Activated CD4-positive, alpha-beta T cell treated with anti-CD3 and anti-CD28 coated beads, Interleukin-2, amount 10 ng/mL, durations not matched to agents 7 days and 5 days (primary cell): ENCODE measurements at places on chromosomes 3 and 15.

DNA sequence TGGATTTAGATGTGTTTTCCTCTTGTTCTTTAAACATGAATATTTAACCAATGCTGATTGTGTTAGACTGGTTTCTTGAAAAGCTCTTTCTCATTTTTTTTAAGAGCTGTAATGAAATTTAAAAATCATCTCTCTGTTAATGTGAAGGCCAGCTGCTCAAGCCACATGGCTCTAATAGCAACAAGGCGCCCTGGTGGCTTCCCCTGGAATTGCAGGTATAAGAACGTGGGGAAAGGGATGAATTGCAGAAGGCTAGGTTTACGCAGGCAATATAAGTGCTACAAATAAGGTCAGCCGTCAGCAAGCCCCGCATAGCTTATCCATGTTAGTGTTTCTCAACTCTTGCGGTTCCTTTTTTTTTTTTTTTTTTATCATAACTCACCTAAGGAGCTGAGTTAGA, 108.5 kb downstream of the SAMMSON start:
- DNase-seq, result peak; percentile 7

- DNase-seq, result no peak
These were observed 78.5 kb upstream of the AGBL1 start for GRCh38 chr15:86001200-86001599.

GRCh38 chr3:182388506-182388905, 404.8 kb upstream of the ATP11B start:
- no peak for DNase-seq

DNA sequence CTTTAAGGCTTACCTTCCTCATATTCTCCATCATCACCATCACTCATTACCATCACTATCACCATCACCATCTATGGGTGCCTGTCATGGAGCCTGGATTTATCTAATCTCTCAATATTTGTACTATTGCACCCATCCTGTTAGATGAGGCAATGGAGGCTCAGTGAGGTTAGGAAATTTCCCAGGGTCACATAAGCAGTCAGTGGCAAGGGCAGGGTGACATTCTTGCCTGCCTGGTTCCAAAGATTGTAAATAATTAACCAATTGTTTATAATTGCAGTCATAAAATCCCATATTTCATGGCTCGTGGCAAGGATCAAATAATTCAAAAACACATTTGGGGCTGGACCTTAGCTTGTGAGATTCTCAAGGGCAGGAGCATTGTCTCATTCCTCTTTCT, 55.2 kb downstream of the MGLL start:
- DNase-seq, result no peak

GRCh38 chr3:56954125-56954524, 106.3 kb upstream of the SPATA12 start:
- no peak for DNase-seq

DNA sequence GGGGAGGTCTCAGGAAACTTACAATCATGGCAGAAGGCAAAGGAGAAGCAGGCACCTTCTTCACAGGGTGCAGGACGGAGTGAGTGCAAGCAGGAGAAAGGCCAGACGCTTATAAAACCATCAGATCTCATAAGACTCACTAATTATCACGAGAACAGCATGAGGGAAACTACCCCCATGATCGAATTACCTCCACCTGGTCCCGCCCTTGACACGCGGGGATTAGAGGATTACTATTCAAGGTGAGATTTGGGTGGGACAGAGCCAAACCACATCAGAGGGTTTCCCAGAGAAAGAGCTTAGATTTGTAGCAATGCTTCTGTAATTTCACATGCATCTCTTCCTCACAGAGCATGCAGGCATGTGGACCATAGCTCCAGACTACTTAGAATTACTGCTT, 615.7 kb upstream of the UBE2E2 start:
- DNase-seq, result no peak

GRCh38 chr3:180421221-180421620, 180.7 kb upstream of the TTC14 start:
- no peak for DNase-seq

- DNase-seq, result no peak
These were observed 2.2 kb upstream of the KY start for GRCh38 chr3:134652886-134653630.

DNA sequence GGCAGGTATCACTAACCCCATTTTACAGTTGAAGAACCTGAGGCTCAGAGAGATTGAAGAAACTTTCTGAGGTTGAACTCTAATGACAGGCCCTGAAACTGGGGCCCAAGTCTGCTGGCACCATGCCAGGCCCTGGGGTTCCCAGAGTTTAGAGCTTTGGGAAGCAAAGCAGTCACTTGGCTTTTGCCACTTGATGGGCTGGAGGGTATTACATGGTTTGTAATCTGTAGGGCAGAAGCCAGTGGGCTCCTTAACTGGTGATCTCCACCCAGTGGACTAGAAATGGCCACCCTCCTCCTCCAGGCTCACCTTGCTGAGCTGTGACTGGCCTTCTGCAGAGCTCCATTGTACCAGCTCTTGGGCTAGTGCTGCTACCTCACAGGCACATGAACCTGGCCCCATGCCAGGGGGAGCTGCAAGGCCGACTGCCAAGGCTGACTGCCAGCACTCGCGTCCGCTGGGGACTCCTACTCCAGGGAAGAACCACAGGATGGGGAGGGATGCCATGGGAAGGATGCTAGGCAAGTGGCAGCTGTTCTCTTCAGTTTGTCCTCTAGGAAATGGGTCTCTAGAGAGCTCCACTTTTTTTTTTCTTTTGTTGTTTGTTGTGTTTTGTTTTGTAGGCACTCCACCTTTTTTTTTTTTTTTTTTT, 104.8 kb downstream of the ETFA start:
- no peak for DNase-seq

DNA sequence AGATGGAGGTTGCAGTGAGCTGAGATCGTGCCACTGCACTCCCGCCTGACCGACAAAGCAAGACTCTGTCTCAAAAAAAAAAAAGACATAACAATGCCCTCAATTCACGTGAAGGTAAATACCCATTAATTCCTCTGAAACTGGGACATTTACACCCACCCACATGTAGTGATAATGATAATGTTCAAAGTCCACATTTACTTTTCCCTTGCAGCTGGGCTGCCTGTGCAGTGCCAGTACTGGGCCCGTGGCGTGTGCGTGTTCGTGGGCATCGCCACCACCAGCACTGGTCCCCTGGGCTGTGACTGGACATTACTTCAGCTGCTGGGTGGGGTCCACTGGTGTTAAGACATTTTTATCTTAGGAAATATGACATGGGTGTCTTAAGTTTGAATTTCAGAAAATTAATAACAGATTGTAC, 123.6 kb downstream of the SLC25A26 start:
- DNase-seq, result no peak

DNA sequence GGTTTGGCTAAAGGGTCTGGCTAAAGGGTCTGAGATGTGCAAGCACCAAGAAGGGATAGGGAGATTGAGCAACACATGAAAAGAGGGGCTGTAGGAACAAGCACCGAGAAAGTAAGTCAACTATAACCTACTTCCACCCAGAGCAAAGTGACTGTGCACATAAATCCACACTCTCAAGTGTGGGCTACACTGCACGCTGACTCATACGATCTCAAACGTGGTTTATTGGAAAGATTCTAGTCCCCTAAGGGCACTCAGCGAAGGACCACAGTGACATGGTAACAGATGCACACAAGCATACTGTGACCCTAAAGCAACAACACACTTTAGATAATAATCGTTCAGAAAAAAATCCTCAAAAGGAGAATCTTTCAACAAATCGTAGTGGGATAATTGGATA, 48.0 kb downstream of the EHHADH start:
- DNase-seq, result no peak

GRCh38 chr15:82294061-82294690, 31.6 kb downstream of the SAXO2 start:
- DNase-seq, result no peak

GRCh38 chr3:144458283-144458682, 486.7 kb downstream of the DIPK2A start:
- DNase-seq, result no peak

DNA sequence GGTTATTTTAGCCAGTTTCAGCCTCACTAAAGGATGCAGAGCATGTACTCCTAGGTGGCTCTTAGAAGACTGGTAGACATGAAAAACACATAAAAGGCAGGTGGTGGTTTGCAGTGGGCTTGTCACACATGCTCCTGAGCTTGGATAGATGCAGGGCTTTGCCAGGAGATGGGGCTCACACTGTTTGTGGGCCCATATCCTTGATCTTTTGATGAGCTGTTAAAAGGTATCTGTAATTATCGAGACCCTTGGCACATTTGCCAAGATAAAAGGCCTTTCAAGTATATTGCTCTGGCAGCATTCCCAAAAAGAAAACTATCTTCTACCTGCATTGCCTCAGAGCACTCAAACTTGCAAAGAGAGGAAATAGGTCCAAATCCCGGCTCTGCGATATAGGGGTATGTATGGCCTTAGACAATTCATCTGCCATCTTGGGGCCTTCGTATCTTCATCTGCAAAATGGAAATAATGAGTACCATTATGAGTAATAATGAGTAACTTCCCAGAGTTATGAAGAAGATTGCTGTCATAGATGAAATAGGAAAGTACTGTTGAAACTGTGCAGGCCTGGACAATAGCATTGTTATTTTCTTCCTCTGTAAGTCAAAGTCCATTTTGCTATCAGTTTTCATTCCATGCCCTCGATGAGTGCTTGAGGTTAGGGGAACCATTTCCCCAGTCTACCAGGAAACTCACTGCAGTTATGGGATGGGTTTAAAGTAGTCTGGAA, 172.7 kb downstream of the SYNPR start:
- DNase-seq, result no peak

DNA sequence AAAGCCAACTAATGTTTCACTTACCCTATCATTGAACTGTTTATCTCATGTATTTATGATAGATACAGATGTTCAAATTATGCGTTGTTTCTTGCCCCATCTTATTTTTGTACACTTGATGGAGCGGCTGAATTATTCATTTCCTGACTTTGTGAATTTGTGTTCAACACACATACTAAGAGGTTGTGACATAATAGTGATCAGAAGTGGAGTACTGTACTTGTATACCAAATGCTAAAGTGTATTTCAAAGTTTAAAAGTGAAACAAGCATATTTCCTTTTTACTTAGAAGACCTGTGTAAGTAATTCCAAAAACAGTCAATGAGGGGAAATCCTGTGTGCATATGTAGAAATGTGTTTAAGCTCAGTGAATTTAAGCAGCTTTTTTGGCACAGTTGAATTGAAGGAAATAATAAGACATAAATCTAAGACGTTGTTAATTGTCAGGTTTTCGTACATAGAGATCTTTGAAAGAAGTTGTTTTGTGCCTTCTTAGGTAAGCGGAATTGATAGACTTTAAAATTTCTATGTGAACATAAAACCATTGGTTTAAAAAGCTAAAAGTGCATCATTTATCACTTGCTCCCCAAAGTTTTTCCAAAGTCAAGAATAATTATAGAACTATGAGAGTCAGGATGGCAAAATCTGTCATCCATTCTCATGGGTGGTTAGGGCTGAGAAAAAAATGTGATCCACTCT, 1.9 kb downstream of the NFKBIZ start:
- no peak for DNase-seq

DNA sequence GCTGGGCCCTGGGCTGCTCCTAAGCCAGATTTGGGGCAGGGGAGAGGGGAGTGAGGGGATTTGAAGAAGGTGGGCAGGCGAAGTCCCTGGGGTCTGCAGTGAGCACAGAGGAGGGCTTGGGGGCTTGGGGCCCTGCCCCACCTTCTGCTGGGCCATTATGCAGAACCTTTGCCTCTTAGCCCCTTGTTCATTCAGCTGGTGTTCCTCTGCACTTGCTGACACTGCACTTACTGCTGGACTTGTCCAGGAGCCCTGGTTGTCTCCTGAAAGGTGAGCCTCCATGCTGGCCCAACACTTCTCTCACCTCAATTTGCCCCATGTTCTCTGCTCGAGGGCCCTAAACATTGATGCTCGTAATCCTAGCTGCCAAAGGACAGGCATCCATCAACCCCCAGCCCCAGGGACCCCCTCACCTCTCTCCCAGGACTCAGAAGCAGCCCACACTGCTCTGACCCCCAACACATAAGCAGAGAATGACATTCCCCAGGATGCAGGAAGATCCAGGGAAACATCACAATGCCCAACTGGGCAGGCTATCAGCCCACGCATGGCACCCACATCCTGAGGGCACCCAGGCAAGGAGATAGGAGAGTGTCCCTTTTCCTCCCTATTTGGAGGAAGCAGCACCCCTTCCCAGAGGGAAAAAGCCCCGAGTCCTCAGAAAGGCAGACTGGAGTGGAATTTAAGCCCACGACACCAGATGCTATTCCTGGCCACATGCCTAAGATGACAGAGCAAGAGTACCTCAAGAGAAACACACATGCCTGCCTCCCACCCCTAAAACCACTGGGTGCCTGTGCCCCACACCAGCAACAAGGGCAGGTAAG, 76.8 kb downstream of the ADCY5 start:
- no peak for DNase-seq

DNA sequence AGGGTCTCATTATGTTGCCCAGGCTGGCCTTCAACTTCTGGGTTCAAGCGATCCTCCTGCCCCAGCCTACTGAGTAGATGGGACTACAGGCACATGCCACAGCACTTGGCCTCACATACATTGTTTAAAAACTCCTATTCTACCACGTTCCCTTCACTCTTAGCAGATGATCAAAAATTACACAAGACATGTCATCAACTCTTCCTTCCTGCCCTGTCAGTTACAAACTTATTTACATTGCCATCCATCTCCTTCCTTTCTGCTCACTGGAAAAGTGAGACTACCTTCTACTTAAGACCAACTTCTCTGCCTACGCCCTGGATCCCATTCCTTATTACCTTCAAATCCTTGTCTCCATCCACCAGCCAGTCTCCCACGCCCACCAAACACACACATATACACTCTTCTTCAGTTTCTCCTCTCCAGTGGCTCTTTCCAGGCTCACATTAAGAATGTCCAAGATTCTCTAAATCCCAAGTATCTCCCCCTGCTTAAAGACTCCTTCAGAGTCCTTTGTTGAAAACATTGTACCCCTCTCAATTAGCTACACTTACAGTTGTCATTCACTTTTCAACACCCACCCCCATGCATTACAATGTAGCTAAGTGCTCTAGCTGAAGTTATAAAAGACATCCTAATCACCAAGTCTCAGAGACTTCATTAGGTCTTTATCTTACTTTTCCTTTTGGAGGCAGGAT, 4.3 kb downstream of the PEAK1 start:
- DNase-seq, result no peak

GRCh38 chr15:58770857-58771620, at the start of gene MINDY2:
Gene MINDY2 (plus strand): TSS chr15:58771302. CDS start chr15:58771396, 94 bp downstream.
- DNase-seq, result peak; percentile 95

DNA sequence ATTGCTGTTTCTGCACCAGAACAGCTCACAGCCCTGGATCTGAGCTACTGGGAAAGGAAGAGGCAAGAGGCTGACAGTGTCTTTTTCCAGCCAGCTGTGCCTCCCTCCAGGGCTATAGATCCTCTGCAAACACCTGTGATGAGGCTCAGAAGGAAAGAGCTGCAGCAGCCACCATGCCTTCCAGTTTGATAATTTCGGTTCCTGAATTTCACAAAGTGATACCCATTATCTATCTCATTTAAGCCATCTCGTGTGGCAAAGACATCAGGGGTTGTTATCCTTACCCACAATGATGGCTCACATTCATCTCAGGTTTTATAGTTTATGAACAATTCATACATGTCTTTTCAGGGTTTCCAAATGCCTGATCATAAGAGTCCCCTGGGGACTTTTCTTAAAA, 1.8 kb upstream of the LARP6 start:
- DNase-seq, result no peak

GRCh38 chr3:32958509-32958908, 7.1 kb downstream of the CCR4 start:
- no peak for DNase-seq
